ENCODE measurements at places on chromosomes 6 and 20.
A peak's percentile ranks its signal among the peaks of the same experiment; 100 is the strongest.

DNA sequence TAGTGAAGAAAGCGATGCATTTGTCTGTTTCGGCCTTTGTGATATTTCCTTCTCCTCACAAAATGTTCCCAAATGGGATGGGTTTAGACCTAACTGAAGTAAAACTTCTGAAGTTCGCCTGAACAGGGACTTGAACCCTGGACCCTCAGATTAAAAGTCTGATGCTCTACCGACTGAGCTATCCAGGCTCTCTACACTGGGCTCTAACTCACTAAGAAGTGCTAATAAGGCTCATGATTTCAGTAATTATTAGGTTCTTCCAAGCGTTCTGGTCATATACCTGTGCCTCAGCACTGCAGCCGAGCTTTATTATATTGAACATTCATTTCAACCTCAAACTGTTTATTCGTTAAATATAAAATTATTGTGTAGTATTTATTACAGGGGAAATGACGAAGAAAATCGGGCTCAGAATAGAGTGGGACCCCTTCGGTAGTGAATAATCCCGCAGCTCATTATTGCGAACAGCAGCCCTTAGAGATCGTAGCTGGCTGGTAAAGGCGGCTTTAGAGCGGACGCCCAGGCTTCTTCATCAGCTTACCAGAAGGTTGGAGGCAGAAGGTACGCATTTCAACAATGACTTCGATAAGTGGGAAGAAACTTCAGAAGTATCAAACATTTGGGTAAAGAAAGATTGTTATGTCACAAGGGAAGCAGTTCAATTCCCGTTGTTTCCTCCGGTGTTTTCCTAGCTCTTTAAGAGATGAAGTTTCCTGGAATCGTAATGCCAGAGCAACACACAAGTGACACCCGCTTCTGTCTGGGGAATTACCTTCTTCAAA is 119.0 kb upstream of the ZNF184 start:
- DNase-seq, result no peak

- peak; percentile 77 for DNase-seq
Measured at GRCh38 chr6:148565930-148566663, 180.7 kb upstream of the UST start.

- DNase-seq, result no peak
Measured at GRCh38 chr6:53503060-53503459, 41.8 kb downstream of the GCLC start.

DNA sequence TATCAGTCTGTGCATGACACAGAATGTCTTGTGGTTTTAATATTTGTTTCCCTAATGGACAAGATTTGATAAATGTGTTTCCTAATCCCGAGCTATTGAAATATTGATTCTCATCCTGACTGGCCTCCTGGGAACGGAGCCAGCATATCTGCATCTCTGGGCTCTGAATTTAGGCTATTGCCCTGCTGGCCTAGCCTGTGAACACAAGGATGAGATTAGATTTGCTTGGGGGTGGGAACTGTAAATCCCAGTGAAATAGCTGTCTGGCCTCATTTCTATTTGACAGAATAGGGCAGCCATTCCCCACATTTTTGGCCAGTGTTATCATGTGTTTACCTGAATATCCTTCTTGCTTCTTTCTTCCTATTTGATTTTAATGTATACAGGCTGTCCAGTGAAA is 198.4 kb upstream of the SOX4 start:
- DNase-seq, result no peak

- no peak for DNase-seq
Measured at GRCh38 chr6:132785936-132786335, 12.5 kb downstream of the SLC18B1 start.

GRCh38 chr6:89745716-89746115 is 73.9 kb downstream of the MDN1 start:
- no peak for DNase-seq
